ENCODE measurements at places on chromosomes 4 and X.
A peak's percentile ranks its signal among the peaks of the same experiment; 100 is the strongest.

GRCh38 chr4:41528512-41529205 is 9.3 kb upstream of the LIMCH1 start:
- DNase-seq: no peak

GRCh38 chr4:94420356-94420755 is 31.4 kb upstream of the PDLIM5 start:
- DNase-seq: no peak

DNA sequence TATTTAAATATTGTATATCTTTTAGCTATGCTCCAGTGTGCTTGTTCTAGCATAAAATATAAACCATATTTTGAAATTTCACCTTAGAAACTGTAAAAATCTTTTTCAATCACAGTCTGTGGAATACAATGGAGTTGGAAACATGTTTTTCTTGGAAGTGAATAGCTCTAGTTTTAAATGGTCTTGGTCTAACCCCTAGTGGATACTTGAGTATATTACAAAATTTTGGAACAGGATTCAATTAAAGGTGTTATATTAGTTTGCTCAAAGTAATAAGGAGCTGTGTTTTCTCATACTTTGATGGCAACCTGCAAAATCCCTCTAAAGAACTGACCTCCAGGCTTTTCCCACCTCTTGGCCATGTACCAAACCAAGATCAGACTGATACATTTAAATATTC is 48.2 kb downstream of the STK26 start:
- DNase-seq: no peak

GRCh38 chrX:154486052-154486395 is 391 bp downstream of the UBL4A start:
- DNase-seq: peak; percentile 26

DNA sequence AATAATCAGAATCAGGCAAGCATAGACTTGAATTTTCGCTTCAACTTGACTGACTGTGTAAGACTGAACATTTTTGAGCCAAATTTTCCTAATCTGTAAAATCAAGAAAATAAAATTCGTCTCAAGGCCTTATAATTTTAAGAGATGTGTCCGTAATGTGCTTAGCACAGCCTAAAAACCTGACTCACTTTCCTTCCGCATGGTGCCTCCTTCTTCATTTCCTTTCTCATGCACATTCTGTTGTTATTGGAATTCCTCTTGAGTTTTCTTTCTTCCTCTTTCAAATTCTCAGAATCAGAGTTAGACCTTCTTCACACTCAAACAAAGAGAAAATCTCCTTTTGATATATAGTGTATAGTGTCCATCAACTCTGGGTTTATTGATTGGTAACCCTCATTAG is 208.9 kb upstream of the SLIT2 start:
- no peak for DNase-seq

DNA sequence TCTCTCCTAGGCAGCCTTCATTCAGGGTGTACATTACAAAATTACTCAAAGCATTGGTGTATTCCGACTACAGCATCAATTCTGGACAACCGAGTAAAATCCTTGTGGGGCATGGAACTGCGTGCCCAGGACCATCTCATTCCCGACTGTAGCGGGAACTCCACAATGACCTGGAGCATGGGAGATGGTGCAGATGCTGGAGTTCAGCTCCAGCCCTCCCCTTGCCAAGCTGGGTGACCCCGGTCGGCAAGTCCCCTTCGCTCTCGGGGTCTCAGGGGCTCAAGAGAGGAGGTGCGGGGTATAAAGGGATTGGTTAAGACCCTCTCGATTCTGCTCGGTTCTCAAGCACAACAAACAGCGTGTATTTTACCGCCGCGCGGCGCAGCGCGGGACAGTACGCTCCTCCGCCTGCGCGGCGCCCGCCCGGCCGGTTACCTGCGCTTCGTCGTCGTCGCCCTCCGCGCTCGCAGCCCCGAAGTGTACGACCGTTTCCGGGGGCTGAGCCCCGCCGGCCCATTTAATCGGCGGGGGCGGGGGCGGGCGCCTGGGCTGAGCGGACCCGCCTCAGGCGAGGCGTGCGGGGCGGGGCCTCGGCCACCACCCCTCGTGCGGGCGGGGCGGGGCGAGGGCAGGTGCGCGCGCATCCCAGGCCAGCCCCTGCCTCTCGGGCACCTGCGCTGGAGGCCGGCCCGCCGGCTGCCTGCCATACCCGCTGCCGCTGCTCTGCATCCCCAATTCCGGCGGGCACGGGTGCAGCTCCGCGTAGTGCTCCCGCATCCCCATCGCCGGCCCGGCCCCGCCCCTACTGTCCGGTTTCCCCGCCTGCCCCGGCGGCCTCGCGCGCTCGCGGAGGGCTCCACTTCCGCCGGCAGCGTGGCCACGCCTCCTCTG is at the start of gene G6PD:
TSS of gene G6PD (minus strand) at position 493 of the 891 bp plus-strand sequence. CDS start 691 bp downstream, outside the sequence.
- DNase-seq: peak; percentile 69

- no peak for DNase-seq
Observed at GRCh38 chr4:14568351-14568750, 433.9 kb upstream of the CPEB2 start.

DNA sequence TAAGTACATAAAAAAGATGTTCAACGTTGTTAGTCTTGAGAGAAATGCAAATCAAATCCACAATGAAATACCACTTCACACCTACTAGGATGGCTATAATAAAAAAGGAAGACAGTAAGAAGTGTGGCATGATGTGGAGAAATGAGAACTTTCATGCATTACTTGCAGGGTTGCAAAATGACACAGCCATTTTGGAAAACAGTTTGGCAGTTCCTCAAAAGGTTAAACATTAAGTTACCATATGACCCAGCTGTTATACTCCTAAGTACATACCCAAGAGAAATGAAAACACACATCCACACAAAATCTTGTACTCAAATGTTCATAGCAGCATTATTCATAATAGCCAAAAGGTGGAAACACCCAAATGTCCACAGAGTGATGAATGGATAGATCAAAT is 25.8 kb upstream of the LIMCH1 start:
- DNase-seq: no peak

GRCh38 chr4:40592034-40592433 is 37.6 kb downstream of the RBM47 start:
- no peak for DNase-seq

GRCh38 chr4:10096978-10097335 is 19.6 kb downstream of the WDR1 start:
- no peak for DNase-seq

DNA sequence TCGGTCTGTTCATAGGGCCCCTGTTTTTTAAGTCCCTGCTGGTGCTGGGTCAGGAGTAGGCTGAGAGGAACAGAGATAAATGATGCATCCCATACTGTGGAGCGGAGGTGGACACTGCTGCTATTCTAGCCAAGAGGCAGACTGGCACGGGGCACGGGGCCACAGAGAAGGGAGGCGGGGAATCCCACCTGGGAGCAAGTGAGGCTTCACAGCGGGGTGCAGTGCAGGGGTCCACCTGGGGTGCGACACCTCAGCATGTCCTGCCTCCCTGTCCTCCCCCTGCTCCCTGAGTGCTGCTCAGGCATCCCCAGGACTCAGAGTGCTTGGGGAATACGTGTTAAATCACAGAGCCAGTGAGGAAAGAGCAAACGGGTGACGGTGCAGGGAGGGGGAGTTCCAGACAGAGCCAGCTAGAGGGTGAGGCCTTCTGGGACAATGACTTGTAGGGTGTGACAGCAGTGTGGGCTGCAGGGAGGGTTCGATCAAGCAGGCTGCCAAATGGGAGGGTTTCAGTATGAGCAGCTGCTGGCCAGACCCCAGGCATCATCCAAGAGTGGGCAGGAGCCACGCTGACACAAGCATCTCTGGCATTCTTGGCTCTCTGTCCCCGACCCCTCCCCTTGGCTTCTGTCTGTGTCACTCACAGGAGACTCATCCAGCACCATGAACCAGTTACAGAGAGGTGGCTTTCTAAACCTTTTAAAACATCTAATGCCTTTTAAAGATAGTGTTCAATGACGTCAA is 13.7 kb upstream of the HTRA3 start:
- peak; percentile 93 for DNase-seq

DNA sequence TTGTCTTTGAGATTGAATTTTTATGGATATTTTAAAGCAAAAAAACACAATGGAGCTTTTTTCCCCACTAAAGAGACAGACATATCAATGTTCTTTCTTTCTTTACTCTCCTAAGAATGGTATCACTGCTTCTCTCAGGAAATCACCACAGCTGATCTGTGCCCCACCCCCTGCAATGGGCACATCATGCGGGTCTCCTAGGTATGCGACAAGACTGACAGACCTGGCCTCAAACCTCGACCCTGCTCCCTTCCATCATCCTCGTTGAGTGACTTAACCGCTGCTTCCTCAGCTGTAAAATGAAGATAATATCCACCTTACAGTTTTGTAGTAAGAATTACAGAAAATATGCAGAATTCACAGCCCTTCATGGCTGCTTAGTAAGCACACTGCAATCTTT is 58.3 kb downstream of the LEF1 start:
- no peak for DNase-seq
